ENCODE measurements at places on chromosomes 7 and 10.

GRCh38 chr10:100114976-100115770 is 33.5 kb upstream of the CPN1 start:
- no peak for DNase-seq

- no peak for DNase-seq
Measured at GRCh38 chr7:47982610-47983009, 3.2 kb upstream of the HUS1 start.

DNA sequence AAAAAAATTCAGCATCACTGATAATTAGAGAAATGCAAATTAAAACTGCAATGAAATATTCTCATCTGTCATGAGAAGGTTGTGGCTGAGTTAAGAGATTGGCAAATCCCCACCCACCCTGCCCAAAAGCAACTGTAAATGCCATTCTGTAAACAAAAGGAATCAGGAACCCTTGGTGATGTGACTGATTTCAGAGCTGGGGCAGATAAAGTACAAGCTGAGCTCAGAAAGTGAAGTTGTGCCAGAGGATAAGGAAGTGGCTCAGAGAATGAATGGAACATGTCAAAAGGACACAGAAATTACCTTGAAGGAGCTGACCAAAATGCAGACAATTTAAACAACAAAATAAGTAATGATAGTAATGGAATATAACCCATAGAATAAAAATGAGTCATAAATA is 32.7 kb upstream of the ARMS2 start:
- peak; percentile 20 for DNase-seq

- DNase-seq, result no peak
Measured at GRCh38 chr7:109893231-109893630, 1197.7 kb upstream of the LRRN3 start.

- no peak for DNase-seq
Measured at GRCh38 chr7:2459674-2460073, 16.5 kb downstream of the GRIFIN start.

- no peak for DNase-seq
Measured at GRCh38 chr7:17411922-17412321, 113.5 kb downstream of the AHR start.

GRCh38 chr10:120962756-120963593 is 111.8 kb downstream of the WDR11 start:
- no peak for DNase-seq

GRCh38 chr7:92809397-92809759 is 27.0 kb downstream of the CDK6 start:
- DNase-seq, result no peak

DNA sequence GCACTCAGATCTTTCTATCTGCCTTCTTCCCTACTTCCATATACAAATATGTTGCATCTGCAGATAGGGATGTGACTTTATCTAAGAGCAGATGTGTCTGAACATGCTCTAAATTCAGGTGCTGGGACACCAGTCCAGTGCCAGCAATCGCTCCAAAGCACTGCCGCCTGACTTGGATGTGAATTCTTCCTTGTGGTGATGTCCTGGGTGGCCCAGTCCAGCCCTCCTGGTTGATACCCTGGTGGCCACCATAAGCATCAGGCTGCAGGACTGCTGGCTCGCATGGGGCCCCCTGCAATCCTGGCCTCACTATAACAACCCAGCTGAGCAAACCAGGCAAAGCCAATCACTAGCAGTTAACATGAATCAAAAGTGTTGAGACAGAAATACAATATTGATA is 149.2 kb upstream of the PDE1C start:
- DNase-seq, result no peak

DNA sequence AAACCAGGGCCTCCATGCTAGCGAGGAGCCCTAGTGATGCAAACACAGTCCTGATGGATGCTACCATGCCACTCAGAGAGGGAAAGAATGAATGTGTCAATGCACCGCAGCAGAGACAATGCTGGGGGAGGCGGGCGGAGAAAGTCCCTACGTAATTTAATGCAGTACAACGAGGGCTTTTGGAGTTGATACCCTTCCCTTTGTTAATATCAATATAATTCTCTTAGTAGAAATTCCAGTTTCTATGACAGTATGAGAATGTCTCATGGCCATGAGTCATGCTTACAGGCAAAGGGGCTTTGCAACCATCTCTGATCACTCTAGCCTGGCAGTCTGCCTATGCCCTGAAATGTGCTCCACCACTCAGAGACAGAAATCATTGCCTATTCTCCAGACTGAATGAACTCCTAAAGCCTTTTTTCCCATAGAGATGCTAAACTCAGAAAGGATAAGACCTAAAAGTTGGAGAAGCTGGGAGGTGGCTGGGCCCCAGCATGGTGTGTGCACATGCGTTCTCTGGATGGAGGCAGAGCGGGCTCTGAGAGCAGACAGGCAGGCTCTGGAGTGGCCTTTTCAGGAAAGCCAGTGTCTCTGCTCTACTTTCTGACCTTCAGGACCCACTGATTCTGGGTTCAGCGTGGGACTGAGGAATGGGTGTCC is 20.3 kb upstream of the GIMAP2 start:
- DNase-seq, result no peak

GRCh38 chr7:117154721-117155120 is 168.1 kb downstream of the WNT2 start:
- no peak for DNase-seq

- no peak for DNase-seq
Measured at GRCh38 chr10:75607576-75607975, 176.2 kb downstream of the LRMDA start.

DNA sequence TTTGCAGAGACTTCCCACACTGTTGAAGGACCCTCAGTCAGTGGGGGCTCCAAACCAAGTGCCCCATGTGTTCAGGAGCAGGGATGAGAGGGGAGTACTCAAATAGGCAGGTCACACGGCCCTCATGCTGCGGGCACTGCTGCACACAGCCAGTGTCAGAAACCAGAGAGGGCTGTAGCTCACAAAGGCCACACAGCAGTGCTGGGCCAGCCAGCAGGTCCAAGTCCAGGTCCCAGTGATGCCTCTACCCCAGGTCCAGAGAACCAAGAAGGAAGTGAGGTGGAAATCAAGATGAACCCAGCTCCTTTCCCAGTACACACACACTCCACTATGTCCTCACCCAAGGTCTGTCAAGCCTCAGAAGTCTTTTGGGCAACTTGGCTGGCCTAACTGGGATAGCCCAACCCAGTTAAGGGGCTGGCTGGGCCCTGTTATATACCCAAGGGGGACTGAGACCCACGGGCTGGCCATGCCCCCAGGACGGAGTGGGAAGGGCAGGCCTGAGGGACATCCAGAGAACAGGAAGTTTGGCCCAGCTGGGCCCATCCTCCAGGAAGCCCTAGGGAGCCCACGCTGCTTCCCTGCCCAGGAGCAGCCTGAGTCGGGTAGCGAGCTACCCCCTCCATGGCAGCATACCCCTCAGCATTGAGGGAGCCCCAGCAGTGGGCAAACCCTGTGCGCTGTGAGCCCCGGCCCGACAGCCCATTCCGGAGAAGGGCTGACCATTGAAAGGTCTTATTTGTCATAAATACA is 24.3 kb downstream of the GRID1 start:
- no peak for DNase-seq

DNA sequence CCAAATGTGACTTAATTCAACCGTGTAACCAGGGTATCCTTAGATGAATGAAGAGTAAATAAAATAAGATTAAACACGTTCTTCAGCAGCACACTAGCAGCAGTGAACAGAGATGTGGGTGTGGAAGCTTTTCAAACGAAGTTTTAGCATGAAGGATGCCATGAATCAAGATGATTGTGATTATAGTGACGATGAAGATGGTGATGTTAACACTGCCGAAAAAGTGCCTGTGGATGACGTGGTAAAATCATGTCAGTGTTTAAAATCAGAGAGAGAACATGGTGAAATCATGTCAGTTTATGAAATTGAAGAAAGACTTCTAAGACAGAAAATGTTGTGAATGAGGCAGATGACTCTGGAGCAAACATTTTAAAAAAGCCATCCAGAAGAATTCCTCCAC is 19.2 kb downstream of the LCOR start:
- DNase-seq, result no peak

GRCh38 chr10:48838834-48839233 is 100.8 kb downstream of the LRRC18 start:
- DNase-seq, result no peak

DNA sequence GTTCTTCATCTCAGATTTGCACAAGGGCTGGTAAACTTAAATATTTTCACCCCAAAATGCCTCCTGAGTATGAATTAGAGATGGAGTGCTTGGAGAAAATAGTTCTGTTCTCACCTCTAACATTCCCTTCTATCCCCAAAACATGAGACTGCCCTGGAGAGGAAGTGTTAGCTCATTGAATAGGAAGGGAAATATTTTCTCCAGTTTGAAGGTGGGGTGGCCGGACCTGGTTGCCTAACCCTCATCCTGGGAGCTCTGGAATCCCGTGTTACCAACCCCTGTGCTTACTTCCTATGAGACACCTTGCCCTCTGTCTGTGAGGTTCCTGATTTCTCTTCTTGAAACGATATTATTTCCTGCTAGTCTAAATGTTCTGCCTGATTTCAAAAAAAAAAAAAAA is 779 bp downstream of the IFIT2 start:
- peak; percentile 24 for DNase-seq

- DNase-seq, result peak; percentile 14
Measured at GRCh38 chr7:142542942-142543341, 206.3 kb upstream of the PRSS1 start.

DNA sequence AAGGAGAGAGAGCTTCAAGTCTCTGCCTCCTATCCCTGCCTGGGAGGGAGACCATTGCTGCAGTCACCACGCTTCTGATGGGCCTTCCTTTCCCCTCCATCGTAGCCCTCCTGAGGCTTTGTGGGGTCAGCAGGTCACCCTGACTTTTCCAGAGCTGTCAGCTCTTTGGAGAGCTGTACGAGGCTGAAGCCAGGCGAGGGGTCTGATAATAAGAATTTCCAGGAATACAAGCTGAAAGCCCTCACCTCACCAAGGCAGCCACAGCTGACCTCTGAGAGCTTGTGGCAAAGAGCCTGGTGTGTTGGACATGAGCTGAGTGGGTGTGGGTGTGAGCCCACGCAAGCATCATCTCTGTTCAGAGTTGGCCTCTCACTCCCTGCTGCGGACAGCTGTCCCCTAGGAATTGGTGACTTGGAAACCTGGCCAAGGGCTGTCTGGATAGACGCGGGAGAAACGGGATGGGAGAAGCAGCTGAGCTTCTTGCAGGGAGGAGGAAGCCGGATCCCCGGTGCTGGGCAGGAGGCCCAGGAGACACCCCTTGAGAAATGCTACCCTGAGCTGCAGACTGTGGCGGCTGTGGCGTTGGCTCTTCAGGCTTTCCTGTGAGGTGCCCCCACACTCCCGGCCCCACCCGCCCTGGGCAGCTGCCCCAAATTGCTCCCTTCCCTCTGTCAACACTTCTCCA is 122.1 kb upstream of the BTBD16 start:
- DNase-seq, result no peak

DNA sequence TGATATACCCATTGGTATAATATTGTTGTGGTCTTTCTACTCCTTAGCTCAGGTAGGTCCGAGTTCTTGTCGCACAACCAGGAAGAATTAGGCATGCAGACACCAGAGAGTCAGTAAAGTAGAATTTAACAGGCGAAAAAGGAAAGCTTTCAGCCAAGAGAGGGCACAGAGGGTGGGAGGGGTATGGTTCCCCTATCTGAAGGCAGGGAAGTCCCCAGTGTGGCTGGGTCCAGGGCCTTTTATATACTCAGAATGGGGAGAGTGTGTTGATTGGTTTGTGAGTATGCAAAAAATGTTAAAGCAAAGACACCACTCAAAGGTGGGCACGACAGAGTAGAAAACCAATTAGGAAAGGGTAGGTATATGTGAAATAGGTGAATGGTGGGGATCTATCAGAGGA is 53.9 kb downstream of the IMMP2L start:
- no peak for DNase-seq

GRCh38 chr10:20677340-20677739 is 219.8 kb downstream of the NEBL start:
- no peak for DNase-seq

GRCh38 chr10:86155054-86155921 is 211.3 kb downstream of the GRID1 start:
- DNase-seq, result no peak

- DNase-seq, result no peak
Measured at GRCh38 chr10:108598320-108598695, 1325.0 kb downstream of the XPNPEP1 start.

DNA sequence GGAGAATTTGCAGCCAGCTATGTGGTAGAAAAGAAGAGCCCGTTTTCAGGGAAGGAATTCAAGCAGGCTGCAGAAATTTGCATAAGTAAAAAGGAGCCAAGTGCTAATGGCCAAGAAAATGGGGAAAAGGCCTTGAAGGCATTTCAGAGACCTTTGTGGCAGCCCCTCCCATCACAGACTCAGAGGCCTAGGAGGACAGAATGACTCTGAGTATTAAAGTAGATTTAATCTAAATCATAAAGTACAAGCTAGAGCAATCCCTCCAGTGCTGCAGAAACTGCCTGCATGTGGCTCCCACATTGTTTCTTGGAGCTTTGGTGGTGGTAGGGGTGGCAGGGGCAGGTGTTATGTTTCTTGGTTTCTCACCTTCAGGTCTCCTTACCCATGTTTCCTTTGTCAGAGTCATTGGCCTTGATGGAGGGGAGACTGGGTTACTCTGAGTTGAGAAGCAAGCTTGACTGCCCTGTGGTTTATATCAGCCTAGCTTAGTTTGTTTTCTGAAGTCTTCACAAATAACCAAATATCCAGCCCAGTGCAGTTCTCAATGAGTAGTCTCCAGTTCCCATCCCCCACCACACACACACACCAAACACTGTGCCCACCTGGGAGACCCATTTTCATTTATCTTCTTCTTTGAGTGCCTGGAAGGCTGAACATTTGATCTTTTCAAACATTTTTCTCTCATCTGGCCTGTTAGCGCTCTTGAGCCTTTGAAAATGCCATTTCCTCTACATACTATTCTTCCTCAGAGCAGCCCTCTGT is 34.5 kb downstream of the ITPRIP start:
- DNase-seq, result no peak

GRCh38 chr10:29802171-29802570 is 167.4 kb upstream of the SVIL start:
- no peak for DNase-seq

DNA sequence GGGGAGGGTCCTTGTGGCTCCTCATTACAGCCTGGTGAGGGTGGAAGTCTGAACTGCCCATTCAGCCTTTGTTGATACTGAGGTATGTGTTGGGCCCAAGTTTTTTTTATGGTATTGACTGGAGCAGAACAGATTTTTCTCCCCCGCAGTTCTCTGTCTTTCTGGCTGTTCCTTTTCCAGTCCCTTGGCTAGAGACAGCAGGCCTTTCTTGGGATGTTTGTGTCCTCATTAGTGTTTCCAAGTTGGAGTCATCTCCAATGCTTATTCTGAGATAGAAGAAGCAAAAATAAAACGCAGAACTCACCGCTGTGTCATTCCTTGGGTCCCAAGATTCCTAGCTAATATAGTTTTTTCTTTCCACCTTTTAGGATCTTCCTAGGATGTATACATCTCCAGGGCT is 193.3 kb downstream of the RAMP3 start:
- no peak for DNase-seq

GRCh38 chr7:98930464-98930863 is 52.1 kb downstream of the TRRAP start:
- DNase-seq, result no peak

Data from adipocyte (in vitro differentiated cells).